ENCODE measurements at places on chromosomes 12 and 14.

- DNase-seq: no peak
Observed at GRCh38 chr12:93663729-93664084, 13.5 kb upstream of the CRADD start.

DNA sequence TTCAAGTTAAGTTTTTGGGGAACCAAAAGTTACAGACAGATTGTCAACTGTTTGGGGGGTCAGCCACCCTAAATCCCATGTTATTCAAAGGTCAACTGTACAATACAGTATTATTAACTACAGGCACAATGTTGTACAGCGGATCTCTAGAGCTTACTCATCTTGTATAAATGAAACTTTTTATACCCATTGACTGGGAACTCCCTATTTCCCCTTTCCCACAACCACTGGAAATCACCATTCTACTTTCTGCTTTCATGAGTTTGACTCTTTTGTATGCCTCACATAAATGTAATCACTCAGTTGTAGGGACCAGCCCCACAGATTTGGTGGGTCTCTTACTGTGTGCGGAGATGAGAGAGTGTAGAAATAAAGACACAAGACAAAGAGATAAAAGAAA lies 57.8 kb downstream of the SLCO1B3 start:
- DNase-seq: no peak

DNA sequence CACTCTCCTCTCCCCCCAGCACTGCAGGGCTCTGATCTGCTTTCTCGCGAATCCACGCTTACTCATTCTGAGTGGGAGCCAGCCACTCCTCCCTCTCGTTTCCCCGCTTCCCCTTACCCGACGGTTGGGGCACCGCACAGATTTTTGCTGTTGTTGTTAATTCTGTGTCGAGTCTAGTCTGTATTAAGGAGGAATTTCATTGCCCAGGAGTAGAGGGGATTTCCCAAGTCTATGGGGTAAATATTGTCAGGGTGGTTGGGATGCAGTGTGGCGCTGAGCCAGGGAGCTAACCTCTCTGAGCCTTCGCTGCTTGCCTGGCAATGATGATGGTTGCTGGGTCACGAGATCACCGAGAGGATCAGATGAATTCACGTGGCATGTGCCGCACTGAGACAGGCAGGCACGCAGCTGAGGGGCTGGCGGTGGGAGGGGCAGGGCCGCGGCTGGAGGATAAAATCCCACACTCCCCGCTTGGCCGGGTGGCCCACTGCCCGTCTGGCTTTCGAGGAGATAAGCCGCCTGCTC lies 18.5 kb downstream of the NCOR2 start:
- DNase-seq: peak; percentile 9

- no peak for DNase-seq
Observed at GRCh38 chr14:57583396-57583795, 89.7 kb upstream of the CCDC198 start.

- DNase-seq: no peak
Observed at GRCh38 chr14:53549956-53550355, 396.8 kb upstream of the DDHD1 start.

GRCh38 chr14:98564541-98564940 lies 707.5 kb downstream of the BCL11B start:
- no peak for DNase-seq

DNA sequence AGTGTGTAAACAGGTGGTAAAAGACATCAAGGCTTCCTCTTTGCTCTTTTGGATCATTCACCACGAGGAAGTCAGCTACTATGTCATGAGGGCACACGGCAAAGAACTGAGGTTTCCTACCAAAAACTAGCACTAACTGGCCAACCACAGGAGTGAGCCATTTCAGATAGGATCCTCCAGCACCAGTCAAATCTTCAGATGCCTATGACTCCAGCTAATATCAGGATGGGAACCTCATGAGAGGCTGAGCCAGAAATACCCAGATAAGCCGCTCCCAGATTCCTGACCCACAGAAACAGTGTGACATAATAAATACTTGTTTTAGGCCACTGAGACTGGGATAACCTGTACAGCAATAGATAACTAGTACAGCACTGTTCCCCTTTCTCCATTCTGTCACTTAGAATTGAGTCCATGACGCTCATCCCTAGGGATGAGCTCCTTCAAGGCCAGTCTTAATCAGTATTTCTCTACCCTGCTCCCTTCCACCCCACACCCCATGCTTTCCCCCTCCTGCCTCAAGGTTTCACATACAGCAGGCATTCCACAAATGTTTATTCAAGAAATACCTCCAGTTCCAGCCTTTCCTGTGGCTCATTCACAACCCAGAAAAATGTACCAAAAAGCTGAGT lies 68.4 kb downstream of the PPM1H start:
- DNase-seq: no peak

DNA sequence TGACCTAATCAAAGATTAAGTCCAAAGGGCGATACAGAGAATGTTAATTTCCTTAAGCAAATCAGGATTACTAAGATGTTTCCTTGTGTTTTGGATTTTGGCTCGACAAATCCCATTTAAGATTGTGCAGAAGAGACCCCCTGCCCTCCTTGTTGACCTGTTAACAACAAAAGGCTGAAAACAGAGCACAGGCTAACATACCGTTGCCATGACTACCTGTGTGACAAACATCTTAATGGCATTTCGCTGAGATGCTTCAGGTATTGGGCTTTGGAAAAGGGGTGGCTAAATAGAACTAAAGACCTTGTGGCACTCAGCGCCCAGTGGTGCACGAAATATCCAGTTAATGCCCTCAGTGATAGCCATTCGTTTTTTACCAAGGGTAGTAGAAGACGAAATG lies 1532.3 kb upstream of the TMEM132C start:
- DNase-seq: no peak

GRCh38 chr12:132429946-132430643 lies 59.9 kb upstream of the FBRSL1 start:
- DNase-seq: no peak

DNA sequence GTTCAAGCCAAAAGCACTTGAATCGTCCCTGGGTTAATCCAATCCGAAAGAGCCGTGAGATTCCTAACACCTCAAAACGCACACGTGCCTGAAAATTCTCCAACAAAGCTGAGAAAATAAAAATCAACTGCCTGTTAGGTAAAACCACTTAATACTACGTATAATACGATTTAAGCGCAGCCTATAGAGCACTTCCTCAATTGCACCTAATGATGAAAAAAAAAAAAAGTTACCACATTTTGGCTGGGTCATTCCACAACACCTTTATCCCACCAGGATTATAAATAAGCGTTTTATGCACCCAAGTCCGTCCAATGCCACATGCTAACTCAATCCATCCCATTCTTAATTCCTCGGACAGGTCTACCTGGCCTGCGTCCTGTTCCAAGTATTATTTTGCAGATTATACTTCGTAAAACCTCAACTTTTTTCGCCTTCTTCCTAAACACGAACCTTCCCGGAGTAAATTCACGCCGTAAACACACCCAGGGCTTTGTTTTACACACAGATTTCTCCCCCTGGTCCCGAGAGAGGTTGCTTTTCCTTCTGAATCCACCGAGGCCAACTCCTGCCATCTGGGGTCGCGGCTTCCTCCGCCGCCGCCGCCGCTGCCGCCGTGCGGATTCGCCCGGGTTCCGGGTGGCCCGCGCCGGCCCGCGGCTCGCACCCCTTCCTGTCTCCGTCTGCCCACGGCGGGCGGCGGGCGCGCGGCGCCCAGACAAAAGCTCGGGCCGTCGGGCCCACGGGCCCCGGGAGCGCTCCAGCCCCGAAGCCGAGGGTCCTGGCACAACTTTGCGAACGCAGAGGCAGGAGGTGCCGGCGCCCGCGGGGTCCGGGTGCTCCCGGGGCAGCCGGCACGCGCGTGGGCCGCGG lies 66.2 kb downstream of the RNF34 start:
- DNase-seq: peak; percentile 13

- no peak for DNase-seq
Observed at GRCh38 chr12:41762691-41763090, 382.0 kb downstream of the GXYLT1 start.

GRCh38 chr12:131129839-131130238 lies 176.1 kb downstream of the ADGRD1 start:
- DNase-seq: no peak

- no peak for DNase-seq
Observed at GRCh38 chr12:100593490-100593889, 20.0 kb downstream of the GAS2L3 start.

GRCh38 chr12:114662512-114663177 lies 21.3 kb downstream of the TBX3 start:
- DNase-seq: peak; percentile 29

DNA sequence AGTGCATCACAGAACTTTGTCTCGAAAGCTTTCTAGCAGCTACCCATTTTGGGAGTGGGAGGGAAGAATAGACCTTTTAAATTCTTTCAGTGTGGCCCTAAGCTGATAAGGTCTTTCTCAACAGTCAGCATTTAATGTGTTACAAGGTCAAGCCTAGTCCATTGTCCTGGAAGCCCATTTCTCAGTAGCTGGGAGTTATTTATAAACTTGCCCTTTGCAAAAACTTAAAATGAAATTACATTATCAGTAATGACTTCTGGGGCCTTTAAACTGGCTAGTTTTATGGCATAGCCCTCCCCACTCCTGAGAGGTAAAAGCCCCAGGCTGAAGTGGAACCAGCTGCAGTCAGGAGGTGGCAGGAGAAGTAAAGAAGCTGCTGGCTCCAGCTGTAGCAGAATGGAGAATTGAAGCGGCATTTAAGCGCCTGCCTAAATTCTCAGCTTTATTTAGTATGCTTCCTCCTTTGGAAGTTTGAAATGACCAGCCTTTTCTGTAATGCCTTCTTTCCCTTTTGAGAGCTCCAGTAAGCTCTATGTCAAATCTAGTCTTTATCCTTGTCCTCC lies 12.4 kb downstream of the COPZ1 start:
- DNase-seq: no peak

GRCh38 chr14:36652542-36653201 lies 9.0 kb upstream of the PAX9 start:
- no peak for DNase-seq

GRCh38 chr12:623172-623864 lies 39.9 kb downstream of the NINJ2 start:
- DNase-seq: no peak

- no peak for DNase-seq
Observed at GRCh38 chr12:85956081-85956480, 82.0 kb downstream of the NTS start.

DNA sequence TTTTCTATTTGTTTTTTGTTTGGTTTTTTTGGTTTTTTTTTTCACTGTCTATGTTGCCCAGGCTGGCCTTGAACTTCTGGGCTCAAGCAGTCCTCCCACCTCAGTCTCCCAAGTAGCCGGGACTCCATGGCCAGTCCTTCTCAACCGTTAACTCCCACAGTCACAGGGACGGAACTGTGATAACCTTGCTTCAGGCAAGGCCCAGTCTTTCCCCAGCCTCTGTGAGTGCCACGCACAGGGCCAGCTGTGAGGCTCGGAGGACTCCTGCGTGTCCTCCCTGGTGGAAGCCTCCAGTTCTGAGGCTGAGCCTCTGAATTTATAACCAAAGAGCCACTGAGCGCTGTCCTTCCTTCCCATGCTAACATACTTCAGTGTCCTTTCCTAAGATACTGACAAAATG lies 23.7 kb downstream of the PSMC1 start:
- DNase-seq: no peak

DNA sequence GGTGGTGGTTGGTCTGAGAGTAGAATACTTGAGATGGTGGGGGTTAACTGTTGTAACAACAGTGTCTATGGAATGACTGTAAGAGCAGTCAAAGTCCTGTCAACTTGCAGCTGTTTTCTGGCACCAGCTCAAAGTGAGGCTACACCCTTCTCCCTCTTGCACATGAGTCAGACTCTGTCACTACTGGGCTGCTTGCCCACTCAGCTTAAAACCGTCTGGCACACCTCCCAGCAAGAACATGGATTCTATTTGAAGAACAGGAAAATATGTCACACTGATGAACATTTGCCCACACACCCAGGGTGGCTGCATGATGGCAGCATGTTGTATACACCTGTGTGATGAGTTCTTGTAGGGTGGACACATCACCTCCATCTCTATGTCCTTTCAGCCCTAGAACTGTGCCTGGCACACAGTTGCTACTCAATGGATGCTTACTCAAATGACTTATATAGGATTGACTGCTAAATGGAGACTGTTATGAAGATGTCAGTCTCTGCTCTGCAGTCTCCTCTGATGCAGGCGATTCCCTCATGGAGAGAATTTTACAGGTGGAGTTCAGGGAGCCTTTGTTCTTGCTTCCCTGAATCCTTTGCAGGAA lies 19.3 kb upstream of the SERPINA6 start:
- DNase-seq: no peak

DNA sequence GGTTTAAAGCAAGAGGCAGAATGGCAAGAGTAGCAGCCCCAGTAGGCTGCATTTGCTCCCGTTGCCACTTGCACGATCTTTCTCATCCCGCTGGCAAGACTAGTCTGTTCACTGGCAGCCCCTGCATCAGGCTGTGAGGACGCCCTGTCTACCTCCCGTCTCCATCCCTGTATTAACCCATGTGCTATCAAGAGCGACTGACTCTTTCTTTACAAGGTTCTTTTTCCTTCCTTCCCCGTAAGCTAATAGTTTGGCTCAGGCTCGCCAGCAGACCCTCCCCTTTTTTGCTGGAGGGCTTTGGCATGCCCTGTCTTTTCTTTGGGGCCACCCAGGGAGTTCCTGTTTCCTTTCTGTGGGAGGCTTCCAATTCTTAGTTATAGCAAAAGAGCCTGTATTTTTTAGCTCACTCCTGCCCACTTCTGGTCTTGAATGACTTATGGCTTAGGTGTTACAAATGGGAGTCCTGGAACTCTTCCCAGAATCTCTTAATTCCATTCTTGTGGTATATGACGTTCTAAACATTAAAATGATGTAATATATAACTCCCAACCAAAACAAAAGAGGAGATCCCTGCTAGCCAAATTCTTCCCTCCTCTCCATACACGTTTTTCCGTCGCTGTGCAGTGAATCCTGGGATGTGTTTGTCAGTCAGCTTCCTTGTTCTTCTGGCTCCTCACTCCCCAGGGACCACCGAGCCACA lies 149.0 kb downstream of the PRKCH start:
- no peak for DNase-seq

- no peak for DNase-seq
Observed at GRCh38 chr12:48037267-48037915, 33.1 kb upstream of the COL2A1 start.

GRCh38 chr12:25208554-25208953 lies 13.5 kb downstream of the ETFRF1 start:
- no peak for DNase-seq

DNA sequence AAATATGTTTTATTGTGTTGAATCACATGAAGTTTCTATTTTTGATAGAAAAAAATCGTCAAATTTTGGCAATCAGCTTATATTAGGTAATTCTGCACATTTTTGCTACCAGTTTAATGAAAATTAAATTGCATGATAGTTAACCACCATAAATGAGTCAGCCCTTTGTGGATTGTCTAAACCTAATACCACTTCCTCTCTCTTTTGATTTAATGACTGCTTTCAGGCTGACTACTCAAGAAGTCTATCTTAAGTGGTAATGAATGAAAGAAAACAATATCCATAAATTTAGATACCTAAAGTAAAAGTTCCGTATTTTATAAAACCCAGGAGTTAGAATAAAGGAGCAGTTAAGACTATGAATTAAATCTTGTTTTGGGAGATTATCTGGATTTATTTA lies 450.5 kb downstream of the TMEM117 start:
- no peak for DNase-seq

GRCh38 chr12:46722394-46723185 lies 103.2 kb downstream of the SLC38A4 start:
- no peak for DNase-seq
